Stimulated activated CD8-positive, alpha-beta memory T cell treated with anti-CD3 and anti-CD28 coated beads, Interleukin-15, amount 100 ng/mL, for 24 hours (primary cell): ENCODE measurements at places on chromosomes 4 and X.

DNA sequence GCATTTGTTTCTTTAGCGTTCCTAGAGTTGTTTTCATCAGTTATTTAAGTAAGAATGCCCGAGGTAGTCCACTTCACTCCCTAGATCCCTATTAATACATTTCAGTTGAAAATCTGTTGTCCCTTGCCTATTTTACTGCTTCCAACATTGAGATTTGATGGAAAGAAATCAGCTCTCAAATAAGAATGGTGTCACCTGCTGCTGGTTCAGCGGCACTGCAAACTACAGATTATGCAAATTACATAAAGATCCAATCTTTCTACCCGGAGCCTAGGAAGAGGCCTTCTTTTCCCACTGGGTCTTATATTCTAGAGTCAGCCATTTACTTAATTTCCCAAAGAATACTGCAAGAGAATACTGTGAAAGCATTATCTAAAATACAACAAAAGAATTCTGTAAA lies 597.6 kb upstream of the MAGEB2 start:
- no peak for DNase-seq

DNA sequence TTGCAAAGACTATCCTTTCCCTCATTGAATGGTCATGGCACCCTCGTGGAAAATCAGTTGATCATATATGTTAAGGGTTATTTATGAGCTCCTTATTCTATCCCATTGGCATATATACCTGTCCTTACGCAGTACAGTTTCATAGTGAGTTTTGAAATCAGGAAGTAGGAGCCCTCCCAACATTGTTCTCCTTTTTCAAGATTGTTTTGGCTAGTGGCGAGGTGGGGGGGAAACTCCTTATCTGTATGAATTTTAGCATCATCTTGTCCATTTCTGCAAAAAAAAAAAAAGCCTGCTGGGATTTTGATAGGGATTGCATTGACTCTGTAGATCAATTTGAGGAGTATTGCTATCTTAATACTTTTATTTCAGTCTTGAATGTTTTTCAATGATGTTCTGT lies 2.5 kb upstream of the USP9X start:
- no peak for DNase-seq

- DNase-seq, result no peak
Measured at GRCh38 chr4:142473960-142474338, 372.2 kb downstream of the INPP4B start.

- DNase-seq, result no peak
Measured at GRCh38 chr4:157819693-157820464, 352.9 kb downstream of the GASK1B start.

- no peak for DNase-seq
Measured at GRCh38 chr4:168162604-168163003, 70.3 kb downstream of the ANXA10 start.

- no peak for DNase-seq
Measured at GRCh38 chr4:152454398-152455011, 81.4 kb downstream of the FBXW7 start.

GRCh38 chr4:156773648-156774357 lies 197.8 kb downstream of the PDGFC start:
- DNase-seq, result no peak

DNA sequence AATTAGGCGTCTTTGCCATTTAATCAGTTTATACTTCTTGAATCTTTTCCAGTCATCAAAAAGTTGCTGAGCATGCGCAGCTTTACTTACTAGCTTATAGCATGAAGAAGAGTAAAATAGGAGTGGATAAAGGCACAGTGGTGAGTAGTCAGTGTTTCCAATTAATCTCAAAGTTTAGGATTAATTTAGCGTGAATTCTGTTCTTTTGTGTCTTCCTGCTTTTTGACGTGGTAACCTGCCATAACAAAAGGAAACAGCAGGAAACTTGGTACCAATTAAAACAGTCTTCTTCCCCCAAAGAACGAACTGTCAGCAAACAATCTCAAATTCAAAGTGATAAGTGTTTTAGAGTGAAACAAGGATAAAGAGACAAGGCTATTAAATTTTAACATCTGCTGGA lies 61.9 kb downstream of the TET2 start:
- no peak for DNase-seq

DNA sequence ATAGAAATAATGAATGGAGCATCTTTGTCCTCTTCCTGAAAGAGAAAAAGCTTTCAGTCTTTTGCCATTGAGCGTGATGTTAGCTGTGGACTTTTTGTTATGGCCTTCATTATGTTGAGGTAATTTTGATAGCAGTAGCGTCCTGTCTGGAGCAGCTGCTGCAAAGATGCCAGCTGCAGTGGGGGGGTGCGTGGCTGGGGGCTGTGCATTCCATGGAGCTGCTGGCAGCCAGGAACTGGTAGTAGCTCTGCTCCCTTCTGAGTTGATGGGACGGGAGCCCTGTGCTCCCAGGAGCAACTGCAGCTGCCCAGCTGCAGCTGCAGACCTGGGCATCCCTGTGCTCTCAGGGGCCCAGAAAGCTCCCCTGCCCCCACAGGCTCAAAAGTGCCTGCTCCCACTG lies 50.4 kb downstream of the CCDC160 start:
- DNase-seq, result no peak

DNA sequence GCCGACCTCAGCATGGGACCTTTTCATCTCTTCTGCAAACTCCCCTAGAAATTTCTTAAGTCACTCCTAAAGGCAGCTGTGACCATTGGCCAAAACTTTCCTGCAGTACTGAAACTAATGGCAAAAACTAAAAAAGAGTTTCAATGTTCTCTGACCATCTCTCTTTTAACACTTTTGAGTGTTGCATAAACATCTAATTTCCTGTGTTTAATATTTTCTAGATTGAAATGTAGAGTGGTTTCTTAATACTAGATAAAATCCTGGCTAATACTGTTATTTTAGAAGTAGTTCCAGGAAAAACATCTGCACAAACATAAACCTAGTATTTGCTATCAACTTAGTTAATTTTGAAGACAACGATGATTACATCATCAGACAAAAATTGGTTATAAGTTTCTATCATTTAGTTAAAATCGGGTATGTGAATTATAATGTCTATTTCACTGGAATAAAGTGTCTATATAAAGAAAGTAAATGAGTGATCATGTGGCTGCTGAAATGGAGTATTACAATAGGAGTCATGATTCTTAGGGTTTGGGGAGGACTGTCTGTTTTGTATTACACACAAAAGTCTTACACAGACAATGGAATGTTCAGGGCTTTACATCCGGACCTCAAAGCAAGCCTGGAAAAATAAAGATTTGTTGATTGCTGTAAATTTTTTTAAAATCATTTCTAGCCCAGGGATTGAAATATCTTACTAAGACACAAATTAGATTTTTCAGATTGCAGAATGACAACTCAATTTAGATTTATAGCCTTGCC lies 1323.4 kb downstream of the C4orf33 start:
- DNase-seq, result no peak

DNA sequence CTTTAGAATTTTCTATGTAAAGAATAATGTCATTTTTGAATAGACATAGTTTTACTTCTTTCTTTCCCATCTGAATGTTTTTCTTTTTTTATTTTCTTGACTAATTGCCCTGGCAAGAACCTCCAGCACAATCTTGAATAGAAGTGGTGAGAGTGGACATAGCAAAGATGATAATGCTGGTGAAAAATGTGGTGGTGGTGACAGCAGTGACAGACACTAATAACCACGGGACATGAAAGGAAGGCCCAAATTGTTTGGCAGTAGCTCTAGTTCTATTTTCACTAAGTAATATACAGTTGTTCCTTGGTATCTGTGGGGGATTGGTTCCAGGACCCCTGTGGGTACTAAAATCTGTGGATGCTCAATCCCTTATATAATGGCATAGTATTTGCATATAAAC lies 29.6 kb downstream of the C4orf54 start:
- DNase-seq, result no peak

- DNase-seq, result no peak
Measured at GRCh38 chr4:55554453-55555030, 7.8 kb upstream of the CLOCK start.

DNA sequence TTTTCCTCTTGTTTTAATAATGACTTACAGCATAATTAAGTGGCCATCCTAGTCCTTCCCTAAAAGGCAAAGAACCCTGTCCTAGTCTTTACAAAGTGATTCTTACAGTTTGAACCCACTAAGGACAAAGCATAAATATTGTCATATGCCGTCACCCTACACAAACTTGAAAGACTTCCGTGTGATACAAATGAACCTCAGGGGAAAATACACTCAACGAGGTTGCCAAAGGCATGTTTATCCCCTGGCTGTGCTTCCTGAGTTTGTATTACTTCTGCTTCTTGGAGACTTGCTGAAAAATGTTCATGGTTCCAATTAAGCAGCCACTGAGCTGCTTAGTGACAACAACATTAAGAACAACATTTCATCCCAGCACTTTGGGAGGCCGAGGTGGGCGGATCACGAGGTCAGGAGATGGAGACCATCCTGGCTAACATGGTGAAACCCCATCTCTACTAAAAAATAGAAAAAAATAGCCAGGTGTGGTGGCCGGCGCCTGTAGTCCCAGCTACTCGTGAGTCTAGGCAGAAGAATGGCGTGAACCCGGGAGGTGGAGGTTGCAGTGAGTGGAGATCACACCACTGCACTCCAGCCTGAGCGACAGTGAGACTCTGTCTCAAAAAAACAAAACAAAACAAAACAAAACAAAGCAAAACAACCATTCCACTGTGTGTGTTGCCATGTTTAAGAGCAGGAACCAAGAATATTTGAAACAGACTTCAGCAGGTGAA lies 16.2 kb downstream of the RASSF6 start:
- DNase-seq, result no peak
